ENCODE measurements at places on chromosomes 2 and 18.

GRCh38 chr2:27496357-27497287 is at the start of gene GCKR:
Gene GCKR (plus strand): TSS chr2:27496839. CDS start chr2:27496905, 66 bp downstream.
- no peak for DNase-seq

- DNase-seq: no peak
These were observed 478.7 kb upstream of the POU3F3 start for GRCh38 chr2:104375206-104375605.

DNA sequence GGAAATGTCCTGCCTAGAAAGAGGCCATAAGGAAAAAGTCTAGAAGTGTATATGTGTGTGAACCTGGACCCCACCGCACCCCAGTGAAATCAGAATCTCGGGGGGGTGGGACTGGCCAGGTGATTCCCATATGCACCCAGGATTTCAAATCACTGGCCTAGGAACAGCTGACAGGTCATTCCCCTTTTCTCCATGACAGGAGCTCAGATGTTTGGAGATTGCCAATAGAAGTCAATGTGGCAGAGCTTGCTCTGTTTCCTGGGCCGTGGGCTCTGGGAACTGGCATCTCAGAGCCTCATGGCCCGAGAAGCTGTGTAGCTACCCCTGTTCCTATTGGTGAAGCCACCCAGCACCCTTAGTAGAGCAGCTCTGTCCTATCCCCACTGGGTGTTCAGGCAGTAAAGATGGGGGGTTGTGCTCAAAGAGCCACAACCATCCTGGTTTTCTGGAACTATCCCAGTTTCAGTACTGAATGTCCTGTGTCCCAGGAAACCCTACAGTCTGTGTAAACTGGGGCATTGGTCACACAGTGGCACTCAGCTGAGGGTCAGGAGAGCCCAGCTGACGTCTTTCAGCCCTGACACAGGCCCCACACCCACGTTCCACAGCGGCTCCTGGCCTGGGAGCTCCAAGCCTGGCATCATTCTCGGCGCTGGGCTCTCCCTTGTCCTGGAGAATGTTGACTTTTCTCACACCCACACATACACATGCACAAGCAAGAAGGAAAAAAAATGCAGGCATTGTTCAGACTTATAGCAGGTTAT is 18.9 kb downstream of the GNLY start:
- no peak for DNase-seq

- DNase-seq: no peak
These were observed 64.9 kb upstream of the RBMS1 start for GRCh38 chr2:160558531-160558930.

DNA sequence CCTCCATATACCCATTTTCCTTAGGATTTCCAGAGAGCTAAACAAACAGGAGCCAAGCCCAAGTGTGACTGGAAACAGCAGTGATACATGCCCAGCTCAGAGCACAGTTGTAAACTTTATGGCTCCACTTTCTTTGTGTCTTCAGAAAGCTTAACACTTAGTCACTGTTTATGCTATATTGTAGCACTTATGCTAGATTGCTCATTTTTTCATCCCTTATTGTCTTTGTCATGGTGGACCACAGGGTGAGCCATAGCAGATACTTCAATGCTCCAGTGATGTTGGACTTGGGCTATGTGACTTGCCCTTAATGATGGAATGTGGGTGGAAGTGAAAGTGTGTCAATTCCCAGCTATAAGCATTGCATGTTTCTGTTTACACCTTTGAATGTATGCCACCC is 401.6 kb downstream of the METTL4 start:
- DNase-seq: no peak

GRCh38 chr2:48952614-48953013 is 197.1 kb upstream of the LHCGR start:
- no peak for DNase-seq

GRCh38 chr2:85924522-85924921 is 35.7 kb upstream of the ST3GAL5 start:
- DNase-seq: no peak

- no peak for DNase-seq
These were observed 869.1 kb downstream of the SLC4A3 start for GRCh38 chr2:220496513-220496912.

- DNase-seq: no peak
These were observed 156.1 kb upstream of the VRK2 start for GRCh38 chr2:57890464-57890863.

GRCh38 chr18:77103991-77104531 is 28.5 kb downstream of the MBP start:
- DNase-seq: no peak

GRCh38 chr18:75047240-75047961 is 161.5 kb downstream of the PTGR3 start:
- no peak for DNase-seq

DNA sequence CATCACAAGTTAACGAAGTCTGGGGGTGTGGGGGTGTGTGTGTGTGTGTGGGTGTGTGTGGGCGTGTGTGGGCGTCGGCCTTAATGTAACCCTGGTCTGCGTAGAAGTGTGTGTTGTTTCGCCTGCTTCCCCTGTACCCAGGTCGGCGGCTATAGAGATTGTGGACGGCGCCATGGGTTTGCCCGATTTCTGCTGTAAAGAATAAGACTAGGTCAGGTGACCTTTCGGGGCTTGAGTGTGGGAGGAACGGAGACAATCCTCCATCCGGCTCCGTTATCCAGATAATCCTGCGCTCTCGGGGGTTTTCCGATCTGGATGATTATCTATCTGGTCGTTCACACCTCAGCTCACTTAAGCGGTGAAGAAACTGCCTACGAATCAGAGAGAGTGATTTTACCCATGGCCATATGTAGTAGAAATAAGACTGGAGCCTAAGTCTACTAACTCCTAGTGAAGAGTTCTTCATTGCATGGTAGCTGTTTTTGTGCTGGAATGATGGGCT is 543 bp downstream of the HADHB start:
- no peak for DNase-seq

DNA sequence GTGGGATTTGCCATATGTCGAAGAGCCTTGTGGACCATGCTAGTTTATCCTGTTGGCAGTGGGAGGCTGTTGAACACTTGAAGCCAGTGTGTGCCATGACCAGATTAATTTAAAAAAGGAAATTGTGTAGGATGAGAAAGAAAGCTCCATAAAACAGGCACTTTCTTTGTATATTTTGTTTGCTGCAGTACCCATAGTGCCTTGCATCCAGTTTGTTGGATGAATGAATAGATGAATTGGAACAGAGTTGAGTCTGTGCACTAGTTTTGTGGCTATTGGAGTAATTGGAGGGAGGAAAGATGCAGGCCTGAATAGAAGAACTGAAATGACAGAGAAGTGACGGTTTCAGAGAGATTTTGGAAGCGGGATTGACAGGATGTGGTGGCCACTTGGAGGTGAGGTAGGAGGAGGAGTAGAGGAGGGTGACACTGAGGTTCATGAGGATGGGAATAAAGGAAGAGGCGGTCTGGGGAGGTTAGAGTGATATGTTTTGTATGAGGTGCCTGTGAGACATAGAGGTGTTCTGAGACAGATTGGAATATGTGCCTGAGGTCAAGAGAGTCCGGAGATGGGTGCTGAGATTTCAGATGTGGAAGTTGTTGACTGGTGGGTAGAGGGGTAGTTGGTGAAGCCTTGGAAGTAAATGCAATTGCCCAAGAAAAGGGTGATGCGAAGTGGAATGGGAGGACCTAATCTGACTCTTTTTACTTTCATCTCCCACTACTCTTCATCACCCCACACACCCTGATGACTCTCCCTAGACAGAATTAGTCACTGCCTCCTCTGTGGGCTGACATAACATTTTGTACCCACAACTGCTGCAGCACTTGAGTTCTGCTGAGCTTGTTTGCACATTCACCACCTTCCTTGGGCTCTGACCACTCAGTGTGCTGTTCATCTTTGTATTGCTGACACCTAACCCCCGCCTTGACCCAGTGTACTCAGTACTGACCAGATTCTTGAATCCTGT is 5.1 kb downstream of the DGUOK start:
- peak; percentile 34 for DNase-seq

DNA sequence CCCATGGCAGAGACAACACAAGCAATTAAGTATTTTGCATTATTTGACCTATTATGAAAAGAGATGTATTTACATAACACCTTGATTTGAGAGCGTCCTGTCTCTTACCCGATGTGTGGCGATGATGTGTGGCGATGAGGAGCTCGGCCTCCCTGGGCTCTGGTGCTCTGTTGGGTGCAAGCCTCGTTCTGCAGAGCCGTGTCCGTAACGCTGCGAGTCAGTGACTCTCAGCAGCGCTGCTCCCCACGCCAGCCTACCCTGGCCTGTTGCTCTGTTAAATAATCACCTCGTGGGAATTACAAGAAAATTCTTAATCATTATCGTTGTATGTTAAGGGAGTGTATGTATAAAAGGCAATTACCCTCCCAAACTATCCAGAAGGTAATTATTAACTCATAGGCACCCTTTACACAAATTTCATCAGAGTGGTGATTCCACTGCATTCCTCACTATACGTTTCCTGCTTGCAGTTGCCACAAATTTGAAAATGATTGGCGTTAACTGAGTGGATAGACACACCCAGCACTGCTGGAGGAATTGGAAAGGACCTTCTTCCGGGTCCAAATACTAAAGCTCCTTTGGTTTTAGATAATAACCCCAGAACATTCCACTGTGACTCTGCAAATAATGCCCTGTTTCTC is 52.0 kb upstream of the NFATC1 start:
- DNase-seq: no peak

DNA sequence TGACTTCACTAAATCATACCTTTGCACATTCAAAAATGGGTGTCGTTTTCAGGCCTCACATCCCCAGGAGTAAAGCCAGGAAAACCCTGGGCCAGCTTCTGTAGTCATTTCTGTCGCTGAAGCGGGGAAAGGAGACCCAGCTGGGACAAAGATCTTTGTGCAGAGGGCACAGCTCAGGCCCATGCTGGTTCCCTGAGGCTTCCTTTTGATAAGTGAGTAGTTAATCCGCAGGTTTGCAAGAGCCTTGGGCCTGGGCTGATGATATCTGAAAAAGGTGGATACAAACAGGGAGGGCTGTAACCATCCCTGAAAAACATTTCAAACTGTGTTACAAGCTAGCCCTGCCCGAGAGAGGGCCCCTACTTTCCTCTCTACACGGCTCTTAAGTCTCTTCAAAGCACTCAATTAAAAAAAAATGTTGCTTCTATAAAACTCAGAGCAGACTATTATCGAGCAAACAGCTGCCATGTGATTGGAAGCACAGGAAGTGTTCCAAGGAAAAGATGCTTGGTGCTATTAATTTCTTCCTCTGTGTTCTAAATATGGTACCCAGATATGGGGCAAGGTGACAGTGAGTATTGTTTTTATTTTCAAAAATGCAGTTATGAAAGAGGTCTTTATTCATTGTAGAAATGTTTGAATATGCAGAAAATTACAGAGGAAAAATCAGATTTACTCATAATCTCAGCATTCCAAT is 117.2 kb downstream of the LNPK start:
- DNase-seq: no peak

- DNase-seq: no peak
These were observed 503.4 kb downstream of the CCDC85A start for GRCh38 chr2:56687169-56687568.

DNA sequence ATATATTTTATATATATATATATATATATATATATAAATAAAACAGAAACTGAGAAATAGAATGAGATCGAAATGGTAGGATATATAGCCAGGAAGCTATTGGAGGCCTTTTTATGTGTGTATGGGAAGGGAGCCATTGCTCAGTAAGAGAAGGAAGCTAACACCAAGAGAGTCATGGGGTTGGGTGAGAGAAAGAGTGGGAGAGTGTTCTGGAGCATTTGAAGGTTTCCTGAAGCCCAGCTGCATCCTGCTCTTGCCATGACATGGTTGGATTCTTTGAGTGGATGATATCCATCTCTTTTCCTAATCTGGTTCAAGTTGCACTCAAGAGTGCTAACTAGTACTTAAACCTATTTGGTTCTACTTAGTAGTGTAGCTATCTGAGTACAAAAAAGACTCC is 282.3 kb downstream of the DYSF start:
- DNase-seq: no peak

GRCh38 chr2:2600366-2600765 is 269.3 kb upstream of the MYT1L start:
- no peak for DNase-seq

DNA sequence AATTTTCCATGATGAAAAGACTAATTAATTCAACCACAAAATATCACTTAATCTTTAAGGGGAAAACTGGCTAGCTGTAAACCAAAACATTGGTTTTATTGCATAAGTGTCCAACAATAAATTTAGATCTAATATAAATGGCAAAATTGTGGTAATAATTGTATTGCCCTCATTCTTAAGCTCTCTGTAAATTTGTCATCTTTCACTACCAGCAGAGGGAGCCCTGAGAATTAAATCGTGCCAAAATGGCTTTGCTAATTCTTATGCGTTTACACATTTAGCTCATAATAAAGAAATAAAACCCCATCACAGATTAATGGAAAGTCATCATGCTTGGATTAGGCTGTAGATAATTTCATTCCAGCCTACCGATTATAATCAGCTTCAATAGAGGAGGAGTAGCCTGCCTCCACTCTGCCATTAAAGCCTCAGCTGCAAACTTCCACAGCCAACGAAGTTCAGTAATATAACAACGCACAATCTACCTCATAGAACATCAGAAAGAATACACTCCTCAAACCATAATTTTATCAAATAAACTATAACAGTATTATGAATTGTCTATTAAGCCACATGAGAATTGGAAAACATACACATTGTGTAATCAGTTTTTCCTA is 70.0 kb upstream of the ATP5MC3 start:
- DNase-seq: no peak

GRCh38 chr2:1418566-1418965 is 5.3 kb downstream of the TPO start:
- DNase-seq: no peak

DNA sequence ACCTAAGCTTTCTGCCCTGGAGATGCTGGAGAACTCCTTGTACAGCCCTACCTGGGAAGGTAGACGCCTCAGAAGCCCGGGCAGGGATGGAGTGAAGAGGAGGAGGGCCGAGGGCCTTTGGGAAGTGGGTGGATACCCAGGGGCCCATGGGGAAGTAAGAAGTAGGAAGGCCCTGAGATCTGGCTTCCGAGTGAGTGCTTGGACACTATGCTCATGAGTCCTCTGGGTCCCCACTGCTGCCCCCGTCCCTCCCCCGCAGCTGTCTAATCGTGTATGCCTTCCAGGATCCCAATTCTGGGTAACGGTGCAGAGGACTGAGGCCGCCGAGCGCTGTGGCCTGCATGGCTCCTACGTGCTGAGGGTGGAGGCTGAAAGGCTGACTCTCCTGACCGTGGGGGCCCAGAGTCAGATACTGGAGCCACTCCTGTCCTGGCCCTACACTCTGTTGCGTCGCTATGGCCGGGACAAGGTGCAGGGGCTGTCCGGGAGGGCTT is 1.1 kb downstream of the DOK1 start:
- no peak for DNase-seq

- no peak for DNase-seq
These were observed 120.9 kb downstream of the PTGR3 start for GRCh38 chr18:75088021-75088506.

DNA sequence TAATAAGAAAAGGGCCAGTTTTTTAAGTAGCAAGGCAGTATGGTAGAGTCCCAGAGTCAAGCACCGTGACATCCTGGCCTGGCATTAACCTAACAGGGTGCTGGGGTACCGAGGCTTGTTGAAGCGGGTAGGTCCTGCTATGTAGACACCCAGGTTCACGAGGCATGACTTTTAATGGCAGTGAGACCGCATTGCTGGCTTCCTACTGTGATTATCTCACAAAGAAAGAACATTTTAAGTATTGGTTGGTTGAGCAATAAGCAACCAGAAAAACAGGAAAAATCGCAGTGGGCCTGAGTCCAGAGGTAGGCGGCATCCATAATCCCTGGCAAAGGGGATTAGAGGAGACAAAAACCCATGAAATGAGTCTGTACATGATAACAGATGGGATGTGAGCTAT is 927.9 kb upstream of the ACVR2A start:
- DNase-seq: no peak

Measured in stimulated activated CD8-positive, alpha-beta memory T cell treated with anti-CD3 and anti-CD28 coated beads, Interleukin-15, amount 100 ng/mL, for 48 hours (primary cell).